ENCODE measurements at places on chromosomes 3 and 15. TPM values are rescaled to one million over a fixed set of nuclear protein-coding genes. Genes with fewer than 3 reads are reported as not detected.

The PLSCR2 gene
- 2.9 TPM for total RNA-seq

The AGBL1 gene
- total RNA-seq, result 0.40 TPM

The TTC14 gene
- 86.4 TPM for total RNA-seq

The GMPPB gene
- total RNA-seq, result 37.2 TPM

The FBXW12 gene
- total RNA-seq, result not detected

The GOLGA6L7 gene
- not detected for total RNA-seq

The TGM4 gene
- total RNA-seq, result not detected

The CPNE9 gene
- total RNA-seq, result not detected

The ADIPOQ gene
- 11.7 TPM for total RNA-seq

The RNF13 gene
- total RNA-seq, result 20.3 TPM

The COPG1 gene
- total RNA-seq, result 64.7 TPM

The CILP gene
- total RNA-seq, result 89.6 TPM

The NOX5 gene
- total RNA-seq, result not detected

The CCDC9B gene
- 49.4 TPM for total RNA-seq

The MUSTN1 gene
- 16.8 TPM for total RNA-seq

The FAH gene
- 5.6 TPM for total RNA-seq

The GABRR3 gene
- not detected for total RNA-seq

The DUOXA2 gene
- total RNA-seq, result not detected

Data from transverse colon (tissue), 4 donors.